ENCODE measurements at places on chromosomes 7 and 10.

DNA sequence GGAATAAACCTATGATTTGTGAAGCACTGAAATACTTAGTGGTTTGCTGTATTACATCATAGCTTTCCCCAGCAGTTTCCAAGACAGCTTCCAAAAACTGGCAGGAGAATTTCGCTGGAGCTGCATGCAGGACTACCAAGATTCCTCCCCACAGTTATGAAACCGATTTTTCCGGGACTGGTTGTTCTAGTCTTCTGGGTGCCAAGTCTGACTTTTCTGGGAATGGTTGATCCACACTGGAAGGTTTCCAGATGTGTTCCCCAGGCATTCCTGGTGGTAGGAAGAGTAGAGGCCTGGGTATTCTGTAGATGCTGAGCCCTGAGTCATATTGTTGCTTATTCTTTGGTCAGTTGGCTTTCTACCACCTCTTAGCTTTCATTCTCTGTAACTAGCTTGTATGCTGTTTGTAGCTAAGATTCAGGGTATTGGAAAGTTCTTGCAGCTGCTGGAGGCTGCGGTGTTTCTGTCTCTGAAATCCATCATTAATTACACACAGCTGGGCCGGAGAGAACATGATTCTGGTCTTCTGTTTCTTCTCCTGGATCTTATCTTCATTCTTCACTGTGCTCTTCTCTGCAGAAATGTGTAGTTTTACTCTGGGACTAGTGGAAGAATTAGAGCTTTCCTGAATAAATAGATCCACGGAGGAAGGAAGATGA, 6.3 kb downstream of the ABCC2 start:
- DNase-seq = no peak

GRCh38 chr7:43196379-43196778, 83.9 kb downstream of the HECW1 start:
- DNase-seq = no peak

DNA sequence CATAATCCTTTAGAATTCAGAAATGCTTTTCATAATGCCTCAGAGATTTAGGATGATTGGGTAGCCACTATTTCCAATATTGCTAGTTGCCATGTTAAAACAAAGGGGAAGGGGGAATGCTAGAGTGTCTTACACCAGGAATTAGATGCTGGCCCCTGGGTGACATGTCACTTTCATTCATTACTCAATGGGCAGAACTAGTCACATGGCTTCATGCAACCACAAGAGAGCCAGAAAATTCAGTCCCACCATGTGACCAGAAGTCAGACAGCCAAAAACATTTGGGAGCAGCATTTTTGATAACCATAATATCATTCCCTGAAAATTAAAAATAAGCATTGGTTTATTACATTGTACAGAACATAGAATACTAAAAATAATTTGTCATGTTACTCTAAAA, 81.2 kb downstream of the CREB5 start:
- DNase-seq = no peak

DNA sequence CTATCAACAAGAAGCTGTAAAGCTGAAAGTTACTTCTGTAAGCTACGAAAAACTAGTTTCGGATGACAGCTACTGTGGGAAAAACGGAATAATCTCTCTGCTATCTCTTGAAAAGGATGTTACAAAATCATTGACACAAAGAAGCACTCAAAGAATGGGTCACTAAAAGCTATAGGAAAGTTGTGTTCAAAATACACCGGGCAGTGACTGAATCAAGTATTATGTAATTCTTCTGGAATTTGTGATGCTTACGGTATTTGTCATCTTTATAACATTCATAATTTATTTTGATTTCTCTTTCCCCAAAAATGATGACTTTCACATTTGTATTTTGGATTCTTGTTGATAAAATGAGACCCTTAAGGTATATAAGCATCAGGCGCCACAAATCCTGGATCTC, 112.1 kb upstream of the KLF6 start:
- no peak for DNase-seq

DNA sequence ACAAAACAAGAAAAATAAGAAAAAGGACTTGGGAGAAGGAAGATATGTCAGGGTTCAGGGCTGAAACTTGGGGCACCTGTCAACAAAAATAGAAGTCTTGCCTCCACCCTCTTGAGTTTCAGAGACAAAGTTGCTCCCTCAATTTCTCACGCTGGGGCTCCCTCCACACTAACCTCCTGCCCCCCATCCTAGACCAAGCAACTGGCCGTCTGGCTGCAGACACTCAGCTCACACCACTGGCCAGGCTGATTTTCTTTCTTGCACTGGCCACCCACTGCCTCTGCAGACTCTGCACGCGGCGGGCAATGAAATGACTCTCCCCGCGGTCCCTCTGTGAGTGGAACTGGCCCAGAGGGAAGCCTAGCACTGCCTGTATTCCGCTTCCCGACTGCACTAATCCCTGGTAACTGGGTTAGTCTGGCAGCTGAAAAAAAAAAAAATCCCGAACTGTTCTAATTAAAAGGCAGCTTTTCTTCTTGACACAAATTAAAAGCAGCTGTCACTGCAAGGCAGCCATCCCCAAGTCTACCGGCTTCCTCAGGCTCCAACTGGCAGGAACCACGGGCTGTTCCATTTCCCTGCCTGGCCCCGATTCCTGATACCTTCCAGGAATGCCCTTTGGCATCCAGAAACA, 83.5 kb downstream of the SPDYE5 start:
- DNase-seq = no peak

DNA sequence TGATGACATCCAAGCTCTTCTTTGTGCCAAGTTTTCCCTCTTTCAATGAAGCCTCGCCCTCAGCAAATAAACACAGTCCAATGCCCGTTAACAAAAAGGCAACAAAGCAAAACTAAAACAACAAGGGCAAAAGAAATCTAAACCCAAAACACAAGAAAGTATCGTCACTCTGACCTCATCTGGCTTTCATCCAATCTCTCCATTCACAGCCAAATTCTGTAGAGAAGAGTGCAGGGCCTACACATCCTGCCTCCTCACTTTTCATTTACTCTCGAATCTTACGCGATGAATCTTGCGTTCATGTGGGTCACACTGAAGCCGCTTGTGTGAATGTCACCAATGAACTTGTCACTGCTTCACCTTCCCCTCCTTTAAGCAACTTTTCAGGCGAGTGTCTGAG, 15.9 kb upstream of the AKR1E2 start:
- no peak for DNase-seq

DNA sequence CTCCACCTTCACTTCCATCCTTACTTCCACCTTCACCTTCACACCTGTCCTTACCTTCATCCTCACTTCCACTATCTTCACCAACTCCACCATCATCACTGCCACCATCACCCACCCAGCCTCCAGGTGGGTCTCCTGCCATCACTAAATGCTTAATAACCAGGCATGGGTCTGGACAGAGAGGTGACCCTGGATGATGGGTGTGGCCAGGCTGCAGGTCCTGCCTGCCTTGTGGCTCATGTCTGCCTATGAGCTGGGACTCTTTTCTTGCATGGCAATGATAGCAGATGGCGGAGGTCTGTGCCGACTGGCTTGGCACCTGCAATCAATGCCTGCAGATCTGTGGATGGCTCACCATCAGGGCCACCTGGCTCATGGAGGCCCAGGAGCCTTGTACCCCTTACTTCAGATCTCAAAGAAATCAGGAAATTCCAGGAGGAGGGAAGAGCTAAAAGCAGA, 60.1 kb upstream of the ELN start:
- no peak for DNase-seq

GRCh38 chr10:4234661-4235060, 449.7 kb upstream of the KLF6 start:
- DNase-seq = no peak

GRCh38 chr7:157301610-157302120, 35.1 kb upstream of the DNAJB6 start:
- DNase-seq = no peak

- no peak for DNase-seq
Observed at GRCh38 chr7:135757719-135758411, 9.3 kb upstream of the FAM180A start.

DNA sequence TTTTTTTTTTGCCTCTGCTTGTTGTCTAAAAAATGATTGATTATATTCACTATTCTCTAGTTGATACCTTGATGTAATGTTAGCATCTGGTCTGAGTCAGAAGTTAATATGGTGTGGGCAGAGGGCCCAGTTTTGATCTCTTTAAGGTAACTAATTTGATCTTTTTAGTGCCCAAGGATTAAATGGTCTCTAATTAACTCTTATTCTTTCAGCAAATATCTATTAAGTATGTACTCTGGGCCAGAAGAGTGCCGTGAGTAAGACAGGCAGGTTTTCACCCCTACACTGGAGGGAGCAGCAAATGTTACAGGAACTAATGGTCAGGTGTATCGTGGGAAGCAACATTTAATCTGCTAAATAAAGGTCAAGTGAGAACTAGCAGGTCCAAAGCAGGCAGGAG, 144.6 kb upstream of the COL1A2 start:
- no peak for DNase-seq

GRCh38 chr7:136652635-136653370, 215.6 kb upstream of the CHRM2 start:
- DNase-seq = no peak

- DNase-seq = no peak
Observed at GRCh38 chr7:128221929-128222403, 19.1 kb upstream of the LEP start.

- DNase-seq = no peak
Observed at GRCh38 chr10:23322082-23322481, 22.5 kb downstream of the C10orf67 start.

Measured in caudate nucleus (tissue), 63 donors.